Activated naive CD4-positive, alpha-beta T cell (primary cell): ENCODE measurements at places on chromosomes 3 and 15.

- DNase-seq, result peak; percentile 69
Observed at GRCh38 chr15:90201130-90201943, at the start of gene SEMA4B. SEMA4B (plus strand) TSS chr15:90201330; CDS start chr15:90201579, 249 bp downstream.

DNA sequence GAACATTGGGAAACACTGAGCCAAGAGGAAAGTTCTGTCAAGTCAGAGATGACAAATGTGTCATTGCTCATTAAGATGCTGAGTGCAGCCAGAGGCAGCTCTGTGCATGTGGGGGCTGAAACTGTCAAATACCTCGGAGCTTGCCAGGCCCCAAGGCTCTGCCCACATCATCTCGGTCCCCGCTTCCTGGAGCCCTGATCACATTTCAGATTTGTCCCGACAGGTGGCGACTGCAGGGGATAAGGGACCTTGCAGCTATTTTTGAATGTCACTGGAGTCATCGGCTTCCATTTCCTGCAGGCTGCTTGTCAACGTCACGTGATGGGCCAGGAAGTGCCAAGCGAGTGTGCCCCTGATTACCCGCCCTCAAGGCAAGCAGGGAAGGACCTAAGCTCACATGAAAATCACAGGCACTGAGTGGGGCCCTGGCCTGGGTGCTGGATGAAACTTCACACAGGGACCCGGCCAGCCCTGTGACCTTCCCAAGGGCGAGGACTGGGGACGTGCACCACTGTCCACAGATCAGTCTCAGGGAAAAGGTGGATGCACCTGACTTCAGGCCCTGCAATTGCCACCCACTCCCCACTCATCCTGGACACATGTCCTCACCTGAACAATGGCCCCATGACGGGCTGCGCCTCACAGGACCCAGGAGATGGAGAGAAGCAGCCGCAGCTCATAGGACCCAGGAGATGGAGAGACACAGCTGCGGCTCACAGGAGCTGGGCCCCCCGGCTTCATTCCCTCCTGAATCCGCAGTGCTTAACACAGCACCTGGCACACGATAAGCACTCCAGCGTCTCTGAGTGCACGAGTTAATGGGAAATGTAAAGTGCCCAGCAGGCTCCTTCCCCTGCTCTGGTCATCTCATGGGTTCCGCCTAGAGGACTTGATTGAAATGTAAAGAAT is 73.4 kb downstream of the NUP210 start:
- peak; percentile 50 for DNase-seq

- no peak for DNase-seq
Observed at GRCh38 chr3:118900737-118901525, 133.7 kb downstream of the IGSF11 start.

- DNase-seq, result no peak
Observed at GRCh38 chr3:183131735-183132134, 30.8 kb downstream of the LAMP3 start.

DNA sequence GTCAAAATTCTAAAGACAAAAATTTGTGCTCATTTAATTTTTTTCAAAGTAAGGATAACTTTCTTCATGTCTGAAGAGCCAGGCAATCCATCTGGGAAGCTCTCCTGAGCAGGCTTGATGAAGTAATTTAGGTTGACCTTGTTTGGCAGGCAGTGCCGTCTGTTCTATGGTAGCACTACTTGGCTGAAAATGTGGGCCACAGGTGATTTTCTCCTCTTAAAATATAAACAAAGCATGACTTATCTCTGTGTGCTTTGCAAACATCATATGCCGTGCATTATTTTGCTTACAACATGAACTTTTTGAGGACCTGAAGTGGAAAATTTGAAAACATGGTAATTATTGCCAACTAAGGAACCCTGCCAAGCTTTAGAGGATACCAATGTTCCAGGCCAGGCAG is 143.2 kb downstream of the RAP2B start:
- DNase-seq, result no peak

DNA sequence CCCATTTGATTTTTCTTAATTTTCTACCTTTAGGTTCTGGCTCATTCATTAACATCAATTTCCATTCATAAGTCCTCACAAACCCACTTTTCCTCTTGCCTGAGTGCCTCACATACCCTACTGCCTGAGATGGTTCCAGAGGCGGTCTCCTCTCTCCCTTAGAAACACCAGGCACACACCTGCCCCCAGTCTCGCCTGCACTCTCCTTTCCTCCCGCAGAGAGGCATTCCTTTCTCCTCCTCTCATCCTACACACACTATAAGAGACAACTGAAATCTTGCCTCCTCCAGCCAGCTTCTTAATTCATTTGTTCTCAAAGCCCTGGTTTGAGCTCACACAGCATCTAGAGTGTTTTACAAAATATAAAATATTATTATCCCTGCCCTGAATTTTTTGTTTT is 27.5 kb downstream of the TF start:
- no peak for DNase-seq

- no peak for DNase-seq
Observed at GRCh38 chr3:143147707-143148106, 28.1 kb downstream of the CHST2 start.

- DNase-seq, result no peak
Observed at GRCh38 chr15:72872066-72872845, 88.7 kb upstream of the ADPGK start.

DNA sequence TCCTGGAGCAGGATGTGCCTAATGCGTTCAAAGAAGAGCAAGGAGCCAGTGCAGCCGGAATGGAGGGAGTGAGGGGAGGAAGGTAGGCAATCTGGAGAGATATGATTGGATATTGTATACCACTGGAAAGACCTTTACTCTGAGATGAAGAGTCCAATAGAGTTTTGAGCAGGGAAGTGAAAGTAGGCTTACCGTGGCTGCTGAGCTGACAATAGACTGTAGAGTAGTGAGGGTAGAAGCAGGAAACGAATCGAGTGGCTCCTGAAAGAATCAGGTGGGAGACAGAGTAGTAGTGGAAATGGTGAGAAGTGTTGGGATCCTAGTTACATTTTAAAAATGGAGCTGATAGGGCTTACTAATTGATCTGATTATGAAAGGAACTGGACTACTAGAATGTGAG is 51.8 kb upstream of the NUDT16 start:
- no peak for DNase-seq

GRCh38 chr3:69868841-69869420 is 129.7 kb downstream of the MITF start:
- no peak for DNase-seq

GRCh38 chr3:179973931-179974361 is 62.8 kb downstream of the PEX5L start:
- no peak for DNase-seq

- no peak for DNase-seq
Observed at GRCh38 chr3:177930771-177931170, 605.5 kb upstream of the KCNMB2 start.

DNA sequence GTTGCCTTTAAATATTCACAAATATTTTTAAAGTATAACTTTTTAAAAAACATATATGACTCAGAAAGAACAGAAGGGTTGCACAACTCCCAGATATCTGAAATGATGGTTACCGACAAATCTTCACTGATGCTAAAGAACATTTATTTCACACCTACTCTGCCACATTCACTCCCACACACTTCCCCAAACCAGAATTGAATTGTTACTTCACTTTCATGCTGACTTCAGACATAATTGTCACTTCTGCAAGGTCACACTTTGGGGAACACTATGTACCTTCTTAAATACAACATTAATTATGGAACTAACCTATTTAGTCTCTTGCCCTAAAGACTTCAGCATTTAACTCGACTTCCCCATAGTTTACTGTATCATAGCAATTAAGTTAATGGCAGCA is 795.1 kb downstream of the FHIT start:
- no peak for DNase-seq

GRCh38 chr3:100195375-100195774 is 65.4 kb upstream of the TBC1D23 start:
- no peak for DNase-seq

GRCh38 chr3:144308396-144308795 is 336.8 kb downstream of the DIPK2A start:
- no peak for DNase-seq

DNA sequence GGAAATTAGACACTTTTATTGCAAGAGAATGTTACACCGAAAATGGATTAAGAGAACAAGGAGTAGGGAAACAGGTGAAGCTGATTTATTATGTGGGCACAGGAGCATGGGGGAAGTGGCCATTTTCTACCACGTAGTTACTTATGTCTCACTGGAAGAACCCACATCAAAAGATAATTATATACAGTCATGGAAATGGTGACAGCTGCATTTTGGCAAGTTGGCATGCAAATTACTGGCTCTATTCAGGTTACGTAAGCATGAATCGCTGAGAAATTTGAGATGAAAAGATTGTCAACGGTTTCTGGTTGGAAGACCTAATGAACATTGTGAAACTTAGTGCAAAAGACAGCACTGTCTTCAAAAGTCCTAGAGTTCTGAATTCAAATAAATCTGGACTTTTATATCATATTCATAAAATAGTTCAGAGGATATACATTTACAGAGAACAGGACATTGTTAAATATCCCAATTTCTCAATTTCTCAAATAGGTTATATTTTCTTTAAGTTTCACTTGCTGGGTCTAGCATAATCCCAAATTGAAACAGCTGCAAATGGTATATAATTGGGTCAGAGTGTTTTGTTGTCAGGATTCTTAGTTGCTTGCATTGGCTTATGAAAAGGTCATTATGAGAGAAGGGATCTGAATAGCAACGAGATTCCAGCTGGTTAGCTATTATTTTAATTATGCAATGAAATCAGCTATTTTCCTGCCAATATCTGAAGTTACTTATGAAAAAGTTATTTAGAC is 567.8 kb downstream of the ZPLD1 start:
- no peak for DNase-seq

GRCh38 chr3:167666563-167666962 is 12.8 kb upstream of the WDR49 start:
- no peak for DNase-seq

- no peak for DNase-seq
Observed at GRCh38 chr3:28905798-28906197, 375.1 kb upstream of the RBMS3 start.

GRCh38 chr3:14262212-14262611 is 83.6 kb downstream of the LSM3 start:
- DNase-seq, result no peak

GRCh38 chr3:165434516-165434915 is 238.3 kb upstream of the SLITRK3 start:
- no peak for DNase-seq

- no peak for DNase-seq
Observed at GRCh38 chr3:23952646-23953045, 7.6 kb downstream of the NR1D2 start.

DNA sequence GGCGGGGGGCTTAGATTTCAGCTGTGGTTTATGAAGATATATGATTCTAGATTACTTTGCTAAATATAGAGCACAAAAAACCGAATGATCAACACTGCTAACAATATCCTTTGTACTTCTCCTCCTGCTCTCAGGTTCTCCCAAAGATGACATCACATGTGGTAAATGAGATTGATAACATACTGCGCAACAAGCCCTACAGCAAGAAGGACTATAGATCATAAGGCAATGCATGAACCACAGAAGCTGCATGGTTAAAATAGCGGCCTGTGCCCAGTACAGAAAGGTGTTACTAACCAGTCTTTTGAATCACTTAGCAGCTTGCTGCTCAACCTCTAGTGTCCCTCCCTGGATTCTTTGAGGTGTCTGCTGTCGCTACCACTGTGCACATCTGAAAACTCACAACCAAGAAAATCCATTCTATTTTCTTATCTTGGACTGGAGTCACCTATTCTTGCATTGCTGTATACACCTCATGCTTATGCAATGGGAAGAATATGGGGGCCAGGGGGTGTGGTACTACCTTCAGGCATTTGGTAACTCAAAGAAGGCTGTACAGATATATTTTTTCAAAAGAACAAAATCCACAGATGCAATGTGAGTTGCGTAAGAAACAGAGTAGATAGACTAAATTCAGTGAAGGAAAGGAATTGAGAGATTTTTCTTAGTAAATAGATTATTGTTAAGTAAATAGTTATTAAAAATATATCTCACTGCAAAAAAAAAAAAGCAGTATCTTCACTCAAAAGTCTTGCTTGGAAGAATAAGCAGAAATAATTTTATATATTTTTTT is 18.2 kb downstream of the SSR3 start:
- no peak for DNase-seq

DNA sequence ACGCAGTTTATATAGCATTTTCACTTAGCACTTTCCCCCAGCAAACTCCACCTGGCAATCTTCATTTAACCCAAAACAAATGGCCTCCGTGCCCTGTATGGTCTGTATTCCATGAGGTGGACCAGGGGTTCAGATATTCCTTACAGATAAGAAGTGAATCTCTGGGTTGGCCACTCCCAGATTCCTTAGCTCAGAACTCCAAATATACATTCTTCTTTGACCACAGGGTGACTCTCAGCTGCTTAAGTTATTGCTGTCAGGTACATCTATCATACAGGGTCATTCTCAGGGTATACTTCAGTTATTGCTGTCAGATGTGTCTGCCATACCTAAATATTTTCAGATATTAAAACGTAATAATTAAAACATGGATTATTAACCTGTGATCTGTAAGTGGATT is 229.8 kb downstream of the TBL1XR1 start:
- DNase-seq, result no peak

GRCh38 chr3:98259-98654 is 98.3 kb upstream of the CHL1 start:
- no peak for DNase-seq

- DNase-seq, result no peak
Observed at GRCh38 chr15:100695048-100695447, 92.7 kb downstream of the ASB7 start.

- DNase-seq, result no peak
Observed at GRCh38 chr3:173703771-173704170, 306.2 kb downstream of the NLGN1 start.

- no peak for DNase-seq
Observed at GRCh38 chr3:188119846-188120245, 34.1 kb upstream of the LPP start.

DNA sequence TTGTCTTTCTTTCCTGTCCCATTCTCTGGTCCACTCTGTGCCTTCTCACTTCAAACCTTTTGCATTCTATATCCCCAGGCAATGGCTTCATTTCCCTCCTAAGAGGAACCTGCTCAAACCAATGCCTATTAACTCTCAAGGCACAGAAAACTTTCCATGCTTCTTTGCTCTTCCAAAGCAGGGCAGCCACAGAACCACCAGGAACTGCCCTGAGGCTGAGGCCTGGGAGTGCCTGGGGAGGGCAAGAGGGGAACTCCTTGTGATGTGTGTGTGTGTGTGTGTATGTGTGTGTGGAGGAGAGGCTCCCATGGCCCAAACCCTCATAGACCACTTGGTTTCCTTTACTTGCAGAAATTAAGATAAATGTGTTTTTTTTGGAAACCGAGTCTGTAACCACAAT is 14.1 kb upstream of the PGPEP1L start:
- DNase-seq, result no peak

GRCh38 chr3:42839616-42840015 is 30.4 kb downstream of the ACKR2 start:
- no peak for DNase-seq
